ENCODE measurements at places on chromosomes 7 and 10.

- DNase-seq = no peak
Observed at GRCh38 chr10:78424723-78425122, 391.1 kb downstream of the RPS24 start.

DNA sequence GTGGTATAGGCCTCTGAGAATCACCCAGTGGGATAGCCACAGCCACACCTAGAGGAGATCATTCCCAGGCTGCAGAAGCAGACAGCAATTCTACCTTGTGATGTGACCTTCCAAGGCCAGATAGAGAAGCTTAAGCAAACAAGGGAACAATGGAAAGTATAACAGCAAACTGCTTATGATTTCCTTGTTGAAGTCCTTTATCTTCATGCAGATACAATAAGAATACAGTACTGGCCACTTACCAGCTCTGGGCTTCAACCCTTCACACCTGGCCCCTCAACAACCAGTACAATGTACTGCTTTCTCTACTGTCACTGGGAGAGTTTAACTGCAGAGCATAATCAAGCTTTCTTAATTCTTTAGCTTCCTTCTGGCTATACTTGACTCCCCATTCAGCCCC, 22.6 kb upstream of the DDX50 start:
- DNase-seq = no peak

DNA sequence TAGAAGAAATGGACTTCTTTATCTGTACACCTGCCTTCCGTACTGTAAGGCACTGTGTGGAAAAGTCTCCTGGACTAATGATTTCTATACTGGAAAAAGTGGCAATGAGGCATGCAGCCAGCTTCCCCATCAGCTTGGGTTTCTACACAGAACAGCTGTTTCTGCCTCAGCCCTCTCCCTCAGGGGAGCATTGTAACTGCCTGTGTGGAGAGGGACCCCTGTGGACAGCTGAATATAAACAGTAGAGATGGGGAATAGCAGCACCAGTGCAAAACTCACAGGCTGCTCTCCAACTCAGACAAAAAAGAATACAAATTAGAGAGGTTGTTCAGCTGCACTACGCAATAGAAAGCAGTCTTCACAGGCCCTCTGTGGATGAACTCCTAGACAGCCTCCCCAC, 451.3 kb upstream of the MBL2 start:
- DNase-seq = no peak

DNA sequence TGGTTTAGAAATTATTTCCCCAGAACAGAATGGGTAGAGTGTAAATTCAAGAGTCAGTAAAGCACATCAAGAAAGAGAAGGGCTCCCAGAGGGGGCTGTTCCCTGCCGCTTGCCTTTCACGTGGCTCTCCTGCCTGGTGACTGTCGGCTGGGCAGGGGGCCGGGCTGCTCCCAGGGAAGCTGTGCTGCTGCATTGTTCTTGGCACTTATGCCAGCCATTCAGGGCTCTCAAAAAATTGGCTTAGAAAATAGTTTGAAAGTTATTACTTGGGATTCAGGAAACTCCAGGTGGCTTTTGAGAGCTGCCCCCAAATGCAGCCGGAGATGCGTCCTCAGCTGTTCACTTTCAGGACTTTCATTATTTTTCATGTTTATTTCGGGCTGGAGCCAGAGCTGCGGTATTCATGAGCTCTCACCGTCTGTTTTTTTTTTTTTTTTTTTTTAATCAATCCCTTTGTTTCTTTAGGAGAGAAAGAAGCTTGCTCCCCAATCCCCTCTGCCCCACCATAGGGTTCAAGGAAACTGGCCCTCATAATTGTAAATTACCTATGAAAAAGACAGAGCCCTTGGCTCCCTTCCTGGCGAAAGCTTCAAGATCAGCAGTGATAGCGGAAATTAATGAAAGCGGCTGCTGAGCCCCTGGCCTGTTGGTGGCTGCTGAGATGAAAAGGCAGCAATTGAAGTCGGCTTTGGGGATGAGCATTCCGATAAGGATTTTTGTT, 94.1 kb downstream of the SORCS3 start:
- DNase-seq = no peak

DNA sequence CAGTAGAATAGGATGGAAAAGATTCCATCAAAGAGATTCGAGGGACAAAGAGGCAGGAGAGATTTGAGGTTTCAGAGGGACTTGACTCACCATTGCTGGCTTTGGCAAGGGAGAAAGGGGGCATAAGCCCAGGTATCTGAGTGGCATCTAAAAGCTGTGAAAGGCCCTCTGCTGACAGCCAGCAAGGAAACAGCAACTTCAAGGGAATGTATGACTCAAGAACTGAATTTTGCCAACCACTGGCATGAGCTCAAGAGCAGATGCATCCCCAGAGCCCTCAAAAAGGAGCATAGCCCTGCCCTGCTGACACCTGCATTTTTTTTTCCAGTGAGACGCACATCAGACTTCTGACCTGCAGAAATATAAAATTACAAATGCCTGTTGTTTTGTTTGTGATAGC, 19.6 kb upstream of the ADAM12 start:
- no peak for DNase-seq

- no peak for DNase-seq
Observed at GRCh38 chr10:71923138-71923692, 41.0 kb upstream of the CHST3 start.

- DNase-seq = no peak
Observed at GRCh38 chr7:158460665-158461064, 127.0 kb downstream of the PTPRN2 start.

GRCh38 chr10:1731592-1731991, 5.7 kb downstream of the ADARB2 start:
- DNase-seq = no peak

DNA sequence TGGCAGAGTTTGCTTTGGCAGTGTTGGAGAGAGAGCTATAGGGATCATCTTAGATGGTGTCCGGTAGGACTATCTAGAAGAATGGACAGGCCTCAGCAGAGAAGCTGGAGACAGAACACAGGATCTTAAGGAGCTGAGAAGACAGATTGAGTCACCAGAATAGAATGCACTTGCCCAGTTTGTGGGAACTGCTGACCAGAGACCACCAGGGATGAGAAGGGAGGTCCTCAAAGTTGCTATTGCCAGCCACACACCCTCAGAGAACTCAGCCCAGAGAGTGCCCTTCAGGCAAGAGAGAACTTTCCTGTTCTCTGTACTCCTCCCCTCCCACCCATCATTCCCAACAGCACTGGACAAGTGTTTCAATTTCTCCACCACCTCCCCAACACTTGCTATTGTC, 25.3 kb upstream of the GALNT11 start:
- no peak for DNase-seq

- no peak for DNase-seq
Observed at GRCh38 chr7:77759294-77759889, 38.8 kb downstream of the TMEM60 start.

- peak; percentile 9 for DNase-seq
Observed at GRCh38 chr10:83991986-83992753, 147.1 kb upstream of the GHITM start.

DNA sequence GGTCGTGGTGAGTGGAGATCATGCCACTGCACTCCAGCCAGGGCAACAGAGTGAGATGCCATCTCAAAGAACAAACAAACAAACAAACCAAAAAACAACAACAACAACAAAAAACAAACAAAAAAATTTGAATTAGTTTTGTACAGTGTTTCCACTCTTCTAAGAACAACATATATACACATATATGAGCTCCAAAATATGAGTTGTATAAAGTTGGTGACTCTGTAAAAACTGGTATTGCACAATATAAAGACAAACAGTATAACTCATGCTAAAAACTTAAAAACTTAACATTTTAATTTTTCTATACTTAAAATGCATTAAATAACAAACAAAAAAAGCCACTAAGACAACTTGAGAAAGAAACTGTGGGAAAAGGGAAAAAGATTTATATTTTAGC, 46.0 kb downstream of the AKR1B15 start:
- no peak for DNase-seq

GRCh38 chr10:1687190-1687589, 50.1 kb downstream of the ADARB2 start:
- DNase-seq = no peak

- no peak for DNase-seq
Observed at GRCh38 chr10:130403153-130404075, 267.2 kb downstream of the GLRX3 start.

- no peak for DNase-seq
Observed at GRCh38 chr10:15703151-15703880, 16.4 kb downstream of the ITGA8 start.

DNA sequence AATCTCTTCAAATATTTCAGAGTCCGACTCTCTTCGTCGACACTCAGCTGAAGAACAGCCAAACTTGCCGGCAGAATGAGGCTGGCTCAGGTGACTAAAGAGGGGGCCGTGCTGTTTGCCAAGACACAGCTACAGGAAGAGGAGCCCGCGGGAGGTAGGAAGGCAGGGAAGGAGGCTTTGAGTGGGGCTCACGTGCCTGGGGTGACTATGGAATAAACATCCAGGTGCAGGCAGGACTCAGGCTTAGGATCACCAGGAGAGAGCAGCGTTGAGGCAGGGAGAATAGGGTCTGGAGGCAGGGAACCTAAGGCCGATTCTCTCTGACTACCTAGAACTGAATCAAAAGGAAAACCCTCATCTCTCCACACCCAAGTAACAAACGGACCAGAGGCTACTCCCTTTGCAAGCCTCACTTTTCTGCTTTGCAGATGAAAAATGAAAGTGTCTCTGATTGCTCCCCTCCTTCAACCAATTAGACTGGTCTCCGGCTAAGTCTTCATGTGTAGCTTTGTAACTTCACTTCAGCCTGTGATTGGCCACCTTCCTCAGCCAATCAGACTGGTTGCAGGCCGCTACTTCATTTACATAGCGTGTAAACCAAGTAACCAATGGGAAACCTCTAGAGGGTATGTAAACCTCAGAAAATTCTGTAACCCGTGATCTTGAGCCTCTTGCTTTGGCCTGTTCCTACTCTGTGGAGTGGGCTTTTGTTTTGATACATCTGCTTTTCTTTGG, 19.7 kb upstream of the BNIP3 start:
- no peak for DNase-seq

DNA sequence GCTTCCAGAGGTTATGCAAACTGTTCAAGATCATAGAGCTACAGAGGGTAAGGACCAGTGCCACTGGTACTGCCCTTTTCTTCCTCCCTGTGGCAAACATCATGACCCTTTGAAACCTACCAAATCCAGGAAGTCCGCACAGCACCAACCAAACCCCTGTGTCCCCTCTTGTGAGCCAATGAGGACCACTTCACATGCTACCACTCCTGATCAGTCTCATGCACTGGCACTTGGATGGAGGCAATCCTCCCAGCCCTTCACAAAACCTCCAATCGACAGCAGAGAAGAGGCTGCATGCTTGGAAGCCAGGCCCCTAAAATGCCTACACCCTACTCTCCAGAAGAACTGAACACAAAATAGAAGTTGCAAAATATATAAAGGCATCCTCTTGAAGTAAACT, 248.0 kb downstream of the TNS3 start:
- DNase-seq = no peak

DNA sequence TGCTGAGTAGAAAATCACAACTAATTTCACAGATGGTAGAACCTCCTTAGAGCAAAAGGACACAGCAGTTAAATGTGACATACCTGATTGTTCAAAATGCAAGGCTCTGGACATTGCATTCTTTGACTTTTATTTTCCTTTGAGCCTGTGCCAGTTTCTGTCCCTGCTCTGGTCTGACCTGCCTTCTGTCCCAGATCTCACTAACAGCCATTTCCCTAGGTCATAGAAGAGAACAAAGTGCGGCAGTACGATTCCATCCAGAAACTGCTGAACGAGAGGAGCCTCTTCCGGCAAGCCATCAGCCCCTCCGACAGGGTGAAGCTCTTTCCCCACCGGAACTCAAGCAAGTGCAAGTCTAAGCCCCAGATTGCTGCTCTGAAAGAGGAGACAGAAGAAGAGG, 186.9 kb downstream of the CFTR start:
- DNase-seq = no peak

DNA sequence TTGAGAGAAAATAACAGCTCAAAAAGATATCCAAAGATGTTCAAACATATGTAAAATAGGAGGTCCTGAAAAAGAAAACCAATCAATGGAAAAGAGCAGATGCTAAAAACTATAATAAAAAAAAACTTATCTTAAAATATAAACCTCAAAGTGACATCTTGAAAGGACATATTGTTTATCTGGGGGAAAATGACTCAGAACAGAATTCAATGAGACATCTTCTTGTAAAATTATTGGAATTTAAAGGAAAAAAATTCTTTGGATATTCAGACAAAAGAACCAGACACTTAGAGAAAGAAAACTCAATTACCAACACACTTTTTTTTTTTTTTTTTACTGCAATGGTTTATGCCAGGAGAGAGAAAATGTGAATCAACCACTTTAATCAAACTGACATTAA, 58.9 kb downstream of the NAMPT start:
- DNase-seq = no peak

DNA sequence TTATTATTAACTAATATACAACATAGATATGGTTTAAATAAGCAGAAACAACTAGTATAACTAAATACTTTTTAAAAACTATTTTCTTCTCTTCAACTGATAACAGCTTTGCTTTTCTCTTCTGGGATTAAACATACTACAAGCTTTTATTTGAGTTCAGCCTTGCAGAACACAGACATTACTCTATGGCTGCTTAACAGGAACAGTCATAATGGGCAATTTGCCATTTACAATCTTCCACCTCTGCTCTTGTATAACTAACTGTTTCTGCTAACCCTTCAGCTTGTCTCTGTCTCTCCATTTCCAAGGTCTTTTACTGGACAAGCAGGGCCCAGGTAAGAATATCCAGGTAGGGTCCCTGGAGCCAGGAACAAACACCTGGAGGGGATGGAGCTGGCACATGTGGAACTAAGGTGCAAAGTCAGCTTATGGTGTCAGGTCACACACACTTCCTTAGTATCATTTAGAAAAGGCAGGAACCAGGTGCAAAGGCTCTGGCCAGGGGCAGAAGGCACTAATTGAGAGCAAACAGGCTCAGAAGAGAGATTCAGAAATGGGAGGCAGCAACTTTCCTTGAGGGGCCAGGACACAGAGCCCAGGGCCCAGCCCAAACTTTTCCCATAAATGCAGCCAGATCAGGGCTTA, 93.1 kb downstream of the STRA8 start:
- DNase-seq = no peak

GRCh38 chr7:23598296-23598695, 1.1 kb downstream of the CCDC126 start:
- no peak for DNase-seq

DNA sequence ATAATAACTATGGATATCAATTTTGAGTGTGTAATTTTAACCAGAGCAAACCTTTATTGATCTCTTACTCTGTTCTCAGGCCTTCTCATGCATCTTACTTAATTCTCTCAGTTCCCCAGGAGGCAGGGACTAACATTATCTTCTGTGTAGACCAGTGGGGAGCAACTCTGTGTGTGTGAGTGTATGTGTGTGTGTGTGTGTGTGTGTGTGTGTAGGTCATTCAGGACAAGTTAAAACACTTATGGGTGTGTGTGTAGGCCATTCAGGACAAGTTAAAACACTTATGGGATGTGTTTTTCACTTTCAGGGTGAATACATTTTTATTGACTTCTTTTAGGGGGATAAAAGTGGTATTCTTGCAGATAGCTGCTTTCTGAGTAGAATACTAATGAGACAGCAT, 145.0 kb downstream of the ADAM12 start:
- DNase-seq = no peak

GRCh38 chr10:22854935-22855421, 72.9 kb upstream of the ARMC3 start:
- no peak for DNase-seq

GRCh38 chr7:16479161-16479560, 13.6 kb upstream of the SOSTDC1 start:
- no peak for DNase-seq

GRCh38 chr10:118342638-118343020, 505 bp upstream of the FAM204A start:
- no peak for DNase-seq

Measured in GM19239 (cell line).